ENCODE measurements at places on chromosomes 12 and 14. TPM values are rescaled to one million over a fixed set of nuclear protein-coding genes. Genes with fewer than 3 reads are reported as not detected.
A peak's percentile ranks its signal among the peaks of the same experiment; 100 is the strongest.

DNA sequence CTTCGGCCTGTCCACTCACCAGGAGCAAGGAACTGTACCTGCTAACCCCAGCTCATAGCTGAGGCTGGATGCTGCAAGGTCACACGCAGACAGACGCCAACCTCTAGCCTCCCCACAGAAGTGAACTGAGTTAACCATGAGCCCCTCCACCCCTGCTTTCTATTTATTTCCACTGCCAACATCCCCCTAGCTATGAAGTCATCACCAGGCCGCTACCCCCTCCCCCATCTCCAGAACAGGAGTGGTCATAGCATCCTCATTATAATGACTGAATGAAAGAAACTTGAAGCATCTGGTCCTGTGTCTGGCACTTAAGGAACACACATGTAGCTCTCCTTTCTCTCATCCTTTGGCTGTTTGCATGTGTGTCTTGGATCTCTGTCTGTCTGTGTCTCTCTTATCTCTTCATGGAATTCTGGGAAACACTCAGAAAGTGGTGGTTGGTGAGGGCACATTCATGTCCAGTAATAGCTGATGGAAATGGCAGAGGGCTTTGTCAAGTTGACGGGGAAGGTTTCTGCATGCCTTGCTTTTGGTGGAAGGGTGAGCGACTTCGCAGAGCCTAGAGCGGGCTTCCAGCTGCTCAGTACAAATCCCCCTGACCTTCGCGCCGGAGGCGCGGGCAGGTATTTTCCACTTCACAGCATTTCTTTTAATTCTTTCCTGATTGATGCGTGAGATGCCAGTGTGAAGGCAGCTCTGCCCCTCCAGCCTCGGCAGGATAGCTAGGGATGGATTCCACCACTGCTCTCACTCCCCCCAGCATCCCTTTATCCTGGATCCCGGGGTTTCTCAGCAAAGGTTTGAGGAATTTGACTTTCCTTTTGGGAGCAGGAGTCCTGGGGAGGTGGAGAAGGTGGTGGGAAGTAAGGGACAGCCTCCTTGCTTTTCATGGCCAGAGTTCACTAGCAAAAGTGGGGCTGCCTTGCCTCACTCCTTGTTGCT, 198.2 kb downstream of the CHST11 start:
- no peak overlapping the region for H3K4me3 ChIP-seq
- peaks cover 84% of the 10 kb centered on the region for H3K27me3 ChIP-seq
- H3K27ac ChIP-seq: no peak overlapping the region
- H3K4me1 ChIP-seq: no peaks in the 10 kb centered on the region
- no peaks in the 10 kb centered on the region for H3K36me3 ChIP-seq
- DNase-seq: no peak

Gene PGF
- 8.6 TPM for total RNA-seq

DNA sequence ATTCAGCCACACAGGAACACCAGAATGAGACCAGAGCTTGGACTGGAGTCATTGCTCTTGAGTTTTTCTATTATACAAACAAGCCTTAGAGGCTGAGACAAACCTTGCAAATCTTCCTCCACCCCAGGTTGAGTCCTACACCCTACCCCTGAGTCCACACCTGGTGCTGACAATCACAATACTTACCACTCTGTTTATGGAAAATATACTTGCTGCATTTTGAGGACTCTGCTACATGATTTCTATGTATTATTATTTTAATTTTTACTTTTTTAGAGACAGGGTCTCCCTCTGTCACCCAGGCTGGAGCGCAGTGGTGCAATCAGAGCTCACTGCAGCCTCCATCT, 101.4 kb downstream of the EGLN3 start:
- no peaks in the 10 kb centered on the region for H3K36me3 ChIP-seq
- no peak overlapping the region for H3K27ac ChIP-seq
- no peak for DNase-seq
- peaks cover 11% of the 10 kb centered on the region for H3K27me3 ChIP-seq
- H3K4me1 ChIP-seq: peaks cover 3% of the 10 kb centered on the region
- no peak overlapping the region for H3K4me3 ChIP-seq

- H3K27me3 ChIP-seq: no peaks in the 10 kb centered on the region
- H3K27ac ChIP-seq: peak overlapping the region; percentile 21
- peaks cover 31% of the 10 kb centered on the region for H3K4me1 ChIP-seq
- DNase-seq: no peak
- peak overlapping the region; percentile 71 for H3K4me3 ChIP-seq
- peaks cover 29% of the 10 kb centered on the region for H3K36me3 ChIP-seq
Observed at GRCh38 chr14:75049731-75050201, 1.5 kb downstream of the MLH3 start.

- H3K27ac ChIP-seq: no peak overlapping the region
- H3K4me3 ChIP-seq: no peak overlapping the region
- H3K36me3 ChIP-seq: no peaks in the 10 kb centered on the region
- H3K27me3 ChIP-seq: peaks cover 23% of the 10 kb centered on the region
- peaks cover 3% of the 10 kb centered on the region for H3K4me1 ChIP-seq
Observed at GRCh38 chr12:102763471-102763870, 153.6 kb downstream of the PAH start.

- no peak overlapping the region for H3K27ac ChIP-seq
- no peak for DNase-seq
Observed at GRCh38 chr12:79203058-79203647, 338.6 kb downstream of the SYT1 start.

Gene IL31
- not detected for total RNA-seq

GRCh38 chr14:28577711-28578131, 188.9 kb upstream of the FOXG1 start:
- no peaks in the 10 kb centered on the region for H3K36me3 ChIP-seq
- no peak for DNase-seq
- H3K4me1 ChIP-seq: no peaks in the 10 kb centered on the region
- H3K4me3 ChIP-seq: no peak overlapping the region
- no peak overlapping the region for H3K27ac ChIP-seq

DNA sequence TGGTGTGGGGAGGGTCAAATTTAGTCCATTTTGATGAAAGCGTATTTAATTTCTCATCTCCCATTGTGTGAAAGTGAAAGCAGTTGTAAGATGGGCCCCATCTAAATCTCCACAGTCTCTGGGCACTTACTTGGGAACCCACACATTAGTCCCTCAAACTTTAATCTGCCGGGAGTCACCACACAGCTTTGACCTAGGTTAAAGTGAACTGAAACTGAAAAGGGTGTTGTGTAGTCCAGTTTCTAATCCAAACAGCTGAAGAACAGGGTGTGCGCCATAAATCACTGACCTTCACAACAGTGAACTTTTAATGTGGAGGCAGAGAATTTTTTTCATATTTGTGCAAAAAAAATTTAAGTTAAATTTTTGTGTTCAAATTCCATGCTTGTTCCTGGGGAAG, 48.4 kb upstream of the PTPRO start:
- H3K27ac ChIP-seq: peak overlapping the region; percentile 49
- DNase-seq: no peak
- no peaks in the 10 kb centered on the region for H3K27me3 ChIP-seq
- H3K4me3 ChIP-seq: no peak overlapping the region
- H3K36me3 ChIP-seq: no peaks in the 10 kb centered on the region
- peaks cover 47% of the 10 kb centered on the region for H3K4me1 ChIP-seq

DNA sequence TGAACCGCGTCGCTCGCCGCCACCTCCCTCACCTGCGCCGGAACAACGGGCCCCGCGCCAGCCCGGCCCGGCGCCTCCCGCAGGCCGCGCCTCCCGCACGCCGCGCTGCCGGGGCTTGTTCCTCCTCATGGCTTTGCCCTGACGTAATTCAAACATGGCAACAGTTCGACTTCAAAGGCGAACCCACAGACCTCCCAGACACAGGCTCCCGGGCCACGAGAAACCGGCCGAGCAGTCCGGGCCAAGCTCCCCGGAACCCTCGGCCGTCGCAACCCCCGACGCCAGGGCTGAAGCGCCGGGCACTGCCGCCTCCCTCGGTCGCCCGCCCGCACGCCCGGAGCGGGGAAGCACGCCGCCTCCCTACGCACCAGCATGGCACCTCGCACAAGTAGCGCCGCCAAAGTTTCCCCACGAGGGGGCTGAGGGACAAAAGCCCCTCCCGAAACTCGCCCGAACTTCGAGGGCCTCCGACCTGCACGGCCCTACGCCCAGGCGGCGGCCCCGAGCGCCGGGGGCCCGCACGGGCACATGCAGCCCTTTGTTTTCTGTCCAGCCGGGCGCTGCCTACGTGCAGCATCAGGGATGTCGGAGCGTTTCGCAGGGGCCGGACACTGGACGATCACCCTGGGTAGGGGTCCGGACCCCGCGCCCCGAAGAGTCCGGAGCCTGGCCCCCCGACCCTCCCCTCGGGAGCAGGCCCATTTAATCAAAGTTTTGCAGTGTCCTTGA, 1.7 kb downstream of the SINHCAF start:
- peaks cover 45% of the 10 kb centered on the region for H3K4me1 ChIP-seq
- no peaks in the 10 kb centered on the region for H3K36me3 ChIP-seq
- no peaks in the 10 kb centered on the region for H3K27me3 ChIP-seq

Gene BEGAIN
- 5.1 TPM for total RNA-seq

GRCh38 chr12:124496584-124496983, 70.8 kb downstream of the NCOR2 start:
- peaks cover 43% of the 10 kb centered on the region for H3K4me1 ChIP-seq
- peaks cover 4% of the 10 kb centered on the region for H3K36me3 ChIP-seq
- no peaks in the 10 kb centered on the region for H3K27me3 ChIP-seq

DNA sequence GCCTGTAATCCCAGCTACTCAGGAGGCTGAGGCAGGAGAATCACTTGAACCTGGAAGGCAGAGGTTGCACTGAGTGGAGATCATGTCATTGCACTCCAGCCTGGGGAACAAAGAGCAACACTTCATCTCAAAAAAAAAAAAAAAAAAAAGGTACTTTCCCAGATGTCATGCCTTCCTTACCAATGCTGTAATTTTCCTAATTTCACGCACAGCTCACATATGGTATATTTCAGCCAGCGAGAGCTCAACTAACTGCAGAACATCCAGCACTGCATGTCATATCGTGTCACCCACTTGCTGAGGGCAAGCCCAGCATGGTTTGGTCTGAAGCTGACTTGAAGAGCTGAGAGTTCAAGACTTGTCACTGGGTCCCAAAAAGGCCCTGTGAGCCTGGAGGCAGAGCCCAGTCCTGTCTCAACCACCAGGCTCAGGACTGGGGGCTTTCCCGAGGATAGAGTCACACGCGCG, 29.0 kb downstream of the NFKBIA start:
- no peaks in the 10 kb centered on the region for H3K4me1 ChIP-seq
- DNase-seq: no peak
- no peaks in the 10 kb centered on the region for H3K27me3 ChIP-seq

GRCh38 chr14:64109819-64110554, 184.2 kb downstream of the ESR2 start:
- H3K4me3 ChIP-seq: no peak overlapping the region
- H3K27me3 ChIP-seq: no peaks in the 10 kb centered on the region
- peaks cover 16% of the 10 kb centered on the region for H3K36me3 ChIP-seq

- peaks cover 41% of the 10 kb centered on the region for H3K4me1 ChIP-seq
- H3K27me3 ChIP-seq: no peaks in the 10 kb centered on the region
- H3K27ac ChIP-seq: no peak overlapping the region
- no peak overlapping the region for H3K4me3 ChIP-seq
- H3K36me3 ChIP-seq: no peaks in the 10 kb centered on the region
- DNase-seq: no peak
Observed at GRCh38 chr14:23931721-23932289, 21.8 kb upstream of the DHRS4 start.

GRCh38 chr14:96316087-96316486, 47.1 kb downstream of the ATG2B start:
- H3K27me3 ChIP-seq: no peaks in the 10 kb centered on the region
- peaks cover 41% of the 10 kb centered on the region for H3K36me3 ChIP-seq
- H3K4me1 ChIP-seq: no peaks in the 10 kb centered on the region
- DNase-seq: no peak
- H3K27ac ChIP-seq: no peak overlapping the region

DNA sequence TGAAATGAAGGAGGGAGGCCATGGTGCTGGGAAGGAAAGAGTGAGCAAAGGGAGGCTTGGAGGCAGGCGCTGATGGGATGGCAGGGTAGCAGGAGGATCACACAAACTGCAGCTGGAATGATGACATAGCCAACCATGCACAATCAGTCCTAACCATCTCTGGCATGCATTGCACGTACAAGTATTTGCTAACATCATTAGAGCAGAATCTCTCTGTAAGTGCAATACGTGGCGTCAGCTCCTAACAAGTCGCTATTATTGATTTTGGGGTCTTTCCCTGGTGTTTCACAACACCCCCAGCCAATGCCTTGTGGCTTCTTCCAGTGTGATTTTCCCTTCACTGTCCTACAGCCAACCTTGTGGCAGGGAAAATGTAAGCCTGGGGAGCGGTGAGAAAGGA, 18.5 kb downstream of the BDKRB1 start:
- peak overlapping the region; percentile 95 for H3K27ac ChIP-seq
- H3K4me1 ChIP-seq: peaks cover 53% of the 10 kb centered on the region
- peaks cover 15% of the 10 kb centered on the region for H3K36me3 ChIP-seq

Gene DNAH10
- 2.0 TPM for total RNA-seq

DNA sequence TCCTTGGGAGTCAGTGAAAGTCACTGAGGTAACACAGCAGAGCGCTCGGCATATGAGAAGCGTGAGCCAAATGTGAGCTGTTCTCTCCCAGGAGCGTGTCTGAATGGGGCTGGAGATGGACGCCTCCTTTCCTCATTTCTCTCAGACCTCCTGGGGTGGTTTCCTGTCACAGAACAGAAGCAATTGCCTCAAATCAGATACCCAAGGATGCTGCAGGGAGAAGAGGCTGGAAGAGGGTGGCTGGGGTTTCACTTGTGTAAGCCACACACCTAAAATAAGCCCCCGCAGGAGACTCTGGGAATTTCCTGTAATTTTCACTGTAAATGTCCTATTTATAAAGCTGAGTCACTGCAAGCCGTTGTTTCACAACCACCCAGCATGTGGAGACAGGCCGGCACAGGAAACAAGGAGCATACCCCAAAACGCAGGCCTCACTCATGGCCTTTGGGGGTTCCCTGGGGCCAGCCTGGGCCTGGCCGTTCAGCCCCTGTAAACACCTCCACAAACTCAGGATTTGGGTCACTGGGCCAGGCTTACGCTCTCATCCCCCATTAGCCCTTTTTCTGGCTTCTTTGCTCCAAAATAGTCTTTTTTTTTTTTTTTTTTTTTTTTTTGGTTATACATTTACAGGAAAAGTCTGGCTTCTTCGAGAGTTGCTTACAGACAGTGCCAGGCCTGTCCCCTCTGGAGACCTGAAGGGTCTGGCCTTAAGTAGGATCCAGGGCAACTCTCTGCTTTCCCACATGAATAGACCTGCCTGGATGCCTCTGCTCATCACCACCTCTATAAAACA, 55.3 kb downstream of the VCPKMT start:
- H3K36me3 ChIP-seq: no peaks in the 10 kb centered on the region
- H3K27ac ChIP-seq: peak overlapping the region; percentile 98
- no peak overlapping the region for H3K4me3 ChIP-seq
- no peaks in the 10 kb centered on the region for H3K27me3 ChIP-seq
- DNase-seq: no peak

- DNase-seq: no peak
- H3K36me3 ChIP-seq: peaks cover 24% of the 10 kb centered on the region
- H3K4me1 ChIP-seq: peaks cover 7% of the 10 kb centered on the region
Observed at GRCh38 chr14:99996951-99997571, 68.2 kb upstream of the EVL start.
